GM23338 (cell line): ENCODE measurements at places on chromosomes 5 and 9.

- no peak for DNase-seq
Measured at GRCh38 chr5:66909364-66909763, 287.2 kb downstream of the CD180 start.

DNA sequence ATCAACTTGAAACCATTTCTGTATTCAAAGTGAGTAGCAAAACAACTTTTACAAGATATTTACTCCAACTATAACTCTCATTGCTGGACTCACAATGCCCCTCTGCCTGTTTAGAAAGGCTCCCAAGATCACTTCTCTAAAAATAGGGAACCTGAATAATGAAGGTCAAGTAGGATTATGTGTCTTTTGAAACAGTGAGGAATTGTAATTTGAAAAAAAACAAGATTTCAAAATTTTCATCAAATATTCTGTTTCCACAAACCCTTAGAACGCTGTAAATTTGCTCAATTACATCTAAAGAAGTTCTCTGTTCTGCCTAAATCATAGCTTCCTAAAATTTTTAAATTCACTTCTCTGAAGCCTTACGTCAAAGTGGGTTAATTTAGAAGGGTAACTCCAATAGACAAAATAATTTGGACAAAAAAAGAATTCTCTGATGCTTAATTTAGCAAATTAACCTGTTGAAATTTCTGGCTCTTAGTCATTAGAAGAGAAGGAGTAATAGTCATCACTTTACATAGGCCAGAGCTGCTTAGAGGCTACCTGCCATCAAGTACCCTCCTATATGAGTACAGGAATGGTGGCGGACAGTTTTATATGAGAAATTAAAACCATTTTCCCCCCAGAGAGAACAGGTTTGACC lies 4.0 kb downstream of the ELL2 start:
- no peak for DNase-seq

DNA sequence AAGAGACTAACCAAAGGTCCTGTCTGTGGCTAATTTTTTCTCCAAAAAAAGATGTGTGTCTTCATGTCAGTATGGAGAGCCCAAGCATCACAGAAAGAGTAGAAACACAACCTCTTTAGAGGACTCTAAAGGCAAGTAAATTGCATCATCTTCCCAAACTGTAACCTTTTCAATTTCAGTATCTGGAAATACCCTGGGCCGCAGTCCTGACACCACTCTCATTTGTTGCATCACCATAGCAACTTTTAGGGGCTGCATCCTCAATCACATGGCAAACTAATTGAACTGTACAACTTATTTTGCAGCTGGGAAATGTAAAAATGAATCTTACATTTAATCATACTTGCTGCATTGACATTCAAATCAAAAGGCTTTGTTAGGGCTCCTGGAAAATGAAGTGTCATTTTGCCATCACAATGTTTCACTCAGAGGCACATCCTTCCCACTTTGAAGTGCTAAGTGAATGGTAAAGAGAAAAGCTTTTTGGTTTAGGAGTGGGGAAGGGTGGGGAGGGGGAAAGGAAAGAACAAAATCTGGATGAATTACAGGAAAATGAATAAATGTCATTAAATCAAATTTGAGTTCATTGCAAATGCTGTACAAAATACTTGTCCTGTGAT lies 60.6 kb upstream of the GRIA1 start:
- DNase-seq = no peak

DNA sequence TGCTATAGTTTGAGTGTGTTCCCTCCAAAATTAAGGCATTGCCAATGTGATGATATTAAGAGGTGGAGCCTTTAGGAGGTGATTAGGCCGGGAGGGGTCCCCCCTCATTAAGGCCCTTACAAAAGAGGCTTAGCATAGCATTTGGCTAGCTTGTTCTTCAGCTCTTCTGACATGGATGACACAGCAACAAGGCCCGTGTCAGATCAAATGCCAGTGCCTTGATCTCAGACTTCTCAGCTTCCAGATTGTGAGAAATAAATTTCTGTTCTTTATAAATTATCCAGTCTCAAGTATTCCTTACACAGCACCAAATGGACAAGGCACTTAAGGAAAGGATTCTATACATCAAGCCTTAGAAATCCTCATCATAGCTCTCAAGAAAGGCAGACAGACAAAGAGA lies 31.8 kb downstream of the SLC38A9 start:
- DNase-seq = no peak

GRCh38 chr9:77857513-77858259 lies 173.9 kb downstream of the GNAQ start:
- DNase-seq = peak; percentile 10
